ENCODE measurements at places on chromosomes 11 and 22. TPM values are rescaled to one million over a fixed set of nuclear protein-coding genes. Genes with fewer than 3 reads are reported as not detected.

- H3K27me3 ChIP-seq, result no peaks in the 10 kb centered on the region
- H3K4me3 ChIP-seq, result no peak overlapping the region
- no peak for DNase-seq
- H3K4me1 ChIP-seq, result peaks cover 8% of the 10 kb centered on the region
- H3K36me3 ChIP-seq, result no peaks in the 10 kb centered on the region
- no peak overlapping the region for H3K27ac ChIP-seq
Measured at GRCh38 chr22:40654522-40655167, 18.1 kb upstream of the MRTFA start.

GRCh38 chr22:20567993-20568417 lies 60.6 kb downstream of the MED15 start:
- H3K4me3 ChIP-seq, result no peak overlapping the region
- H3K36me3 ChIP-seq, result peaks cover 8% of the 10 kb centered on the region
- DNase-seq, result no peak
- no peak overlapping the region for H3K27ac ChIP-seq

DNA sequence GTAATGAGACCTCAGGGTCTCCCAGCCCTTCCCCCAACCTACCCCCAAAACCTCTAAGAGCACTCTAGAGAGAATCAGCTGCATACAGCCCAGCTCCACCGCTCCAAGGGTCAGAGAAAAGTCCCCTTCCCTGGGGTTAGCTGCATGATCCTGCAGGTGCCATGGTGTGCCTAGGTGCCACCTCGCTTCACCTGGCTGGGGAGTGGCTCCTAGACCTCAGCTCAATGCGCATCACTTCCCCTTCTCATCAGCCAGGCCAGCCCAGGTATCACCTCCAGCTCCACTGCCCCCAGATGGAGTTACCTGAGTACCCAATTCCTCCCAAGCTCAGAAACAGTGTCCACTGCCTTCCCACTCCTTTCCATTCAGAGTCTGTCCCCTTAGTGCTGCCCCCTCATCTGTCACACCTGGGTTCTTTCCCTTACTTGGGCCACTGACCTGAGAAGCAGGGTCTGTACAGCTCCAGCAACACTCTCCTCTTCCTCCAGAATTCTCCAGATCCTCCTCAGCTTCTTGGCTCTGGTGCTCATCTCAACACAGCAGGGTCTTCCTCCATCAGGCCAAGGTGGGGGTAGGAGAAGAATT lies 1.3 kb downstream of the STARD10 start:
- no peaks in the 10 kb centered on the region for H3K36me3 ChIP-seq
- peaks cover 16% of the 10 kb centered on the region for H3K4me1 ChIP-seq
- H3K27ac ChIP-seq, result peak overlapping the region; percentile 24

GRCh38 chr11:66216911-66217310 lies 51.5 kb upstream of the RAB1B start:
- H3K4me3 ChIP-seq, result no peak overlapping the region
- DNase-seq, result no peak
- no peak overlapping the region for H3K27ac ChIP-seq
- no peaks in the 10 kb centered on the region for H3K4me1 ChIP-seq
- no peaks in the 10 kb centered on the region for H3K27me3 ChIP-seq

TEX12 gene
- not detected for total RNA-seq

STK33 gene
- total RNA-seq, result 22.6 TPM

PANX3 gene
- not detected for total RNA-seq

DEFB131B gene
- total RNA-seq, result not detected

GAB2 gene
- total RNA-seq, result 33.6 TPM
